ENCODE measurements at places on chromosomes 12 and 14.

GRCh38 chr14:90985601-90986242 lies 74.7 kb downstream of the RPS6KA5 start:
- DNase-seq: no peak

DNA sequence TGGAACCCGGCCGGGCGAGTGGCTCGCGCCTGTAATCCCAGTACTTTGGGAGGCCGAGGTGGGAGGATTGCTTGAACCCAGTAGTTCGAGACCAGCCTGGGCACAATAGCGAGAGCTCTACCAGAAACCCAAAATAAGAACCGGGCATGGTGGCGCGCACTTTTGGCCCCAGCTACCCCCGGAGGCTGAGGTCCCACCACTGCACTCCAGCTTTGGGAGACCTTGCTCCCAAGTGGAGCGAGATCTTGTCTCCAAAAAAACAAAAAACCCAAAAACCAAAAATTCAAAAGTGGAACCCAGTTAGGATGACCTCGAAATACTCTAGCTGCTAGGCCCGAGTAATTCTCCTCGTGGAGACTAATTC lies 769 bp upstream of the VTI1B start:
- DNase-seq: no peak

DNA sequence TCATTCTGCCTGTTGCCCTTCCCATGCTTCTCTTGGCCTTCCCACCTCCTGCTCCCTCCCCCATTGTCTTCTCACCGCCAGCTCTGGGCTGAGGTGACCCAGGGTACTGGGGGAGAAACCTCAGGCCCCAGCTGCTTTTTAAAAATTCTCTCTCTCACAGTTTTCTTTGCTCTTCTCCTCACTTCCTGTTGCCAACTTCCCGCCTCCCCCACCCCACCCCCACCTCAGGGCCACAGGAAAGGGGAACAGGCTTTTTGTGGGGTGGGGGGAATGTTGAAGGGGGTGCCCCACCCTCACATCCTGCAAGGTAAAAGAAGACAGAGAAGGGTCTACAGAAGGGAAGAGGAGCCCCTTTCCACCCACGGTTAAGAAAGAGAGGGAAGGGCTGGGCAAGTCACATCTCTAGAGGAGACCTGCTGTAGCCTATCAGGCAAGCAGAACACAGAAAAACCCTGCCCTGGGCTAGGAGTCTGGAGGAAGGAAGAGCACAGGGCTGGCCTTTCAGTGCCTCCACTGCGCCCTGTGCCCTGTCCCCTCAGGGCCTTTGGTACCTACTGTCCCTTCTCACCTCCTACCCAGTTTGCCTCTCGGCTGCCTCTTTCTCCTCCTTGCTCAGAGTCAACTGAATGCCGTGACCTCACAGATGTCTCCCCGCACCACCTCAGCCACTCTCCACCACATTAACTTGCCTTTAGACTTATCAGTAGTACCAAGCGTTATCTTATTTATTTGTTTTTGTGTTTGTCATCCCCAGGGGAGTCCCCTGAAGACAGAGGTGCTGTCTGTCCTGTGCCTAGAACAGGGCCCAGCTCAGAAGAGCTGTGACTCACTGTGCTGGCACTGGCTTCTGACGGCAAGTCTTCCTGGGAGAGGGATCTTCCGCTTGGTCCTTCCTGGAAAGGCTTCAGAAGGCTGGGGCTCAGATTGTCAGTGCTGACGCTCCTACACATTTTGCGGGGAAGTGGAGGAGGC lies 1.7 kb downstream of the ARHGAP9 start:
- no peak for DNase-seq

DNA sequence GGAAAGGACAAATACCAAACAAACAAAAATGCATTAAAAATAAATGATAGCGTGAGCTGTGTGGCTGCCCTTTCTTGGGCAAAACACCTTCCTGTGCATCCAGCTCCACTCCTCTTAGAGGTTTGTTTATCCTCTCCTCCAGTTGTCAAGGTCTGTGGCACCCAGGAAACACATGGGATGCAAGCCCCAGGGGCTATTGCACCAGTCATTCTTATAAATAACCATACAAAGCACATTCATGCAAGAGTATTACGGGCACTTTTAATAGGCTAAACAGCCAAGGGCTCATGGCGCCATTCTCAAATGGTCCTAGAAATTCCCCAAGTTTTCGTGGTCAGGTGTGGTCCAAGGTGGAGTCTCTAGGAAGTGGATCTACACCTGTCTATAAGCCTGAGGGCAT lies 257.0 kb downstream of the DPF3 start:
- no peak for DNase-seq

GRCh38 chr14:54174457-54174856 lies 217.8 kb upstream of the BMP4 start:
- DNase-seq: no peak

GRCh38 chr12:57098546-57098945 lies 9.6 kb downstream of the NAB2 start:
- no peak for DNase-seq

DNA sequence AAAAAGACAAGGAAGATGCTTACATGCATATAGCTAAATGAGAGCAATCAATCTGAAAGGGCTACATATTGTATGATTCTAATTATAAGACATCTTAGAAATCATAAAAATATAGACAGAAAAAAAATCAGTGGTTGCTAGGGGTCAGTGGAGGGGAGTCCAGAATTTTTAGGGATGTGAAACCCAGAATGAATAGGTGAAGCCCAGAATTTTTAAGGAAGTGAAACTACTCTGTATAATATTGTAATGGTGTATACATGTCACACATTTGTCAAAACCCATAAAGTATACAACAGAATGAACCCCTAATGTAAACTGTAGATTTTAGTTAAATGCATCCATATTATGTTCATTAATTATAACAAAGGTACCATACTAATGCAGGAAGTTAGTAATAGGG lies 713.2 kb downstream of the FLRT2 start:
- DNase-seq: no peak

DNA sequence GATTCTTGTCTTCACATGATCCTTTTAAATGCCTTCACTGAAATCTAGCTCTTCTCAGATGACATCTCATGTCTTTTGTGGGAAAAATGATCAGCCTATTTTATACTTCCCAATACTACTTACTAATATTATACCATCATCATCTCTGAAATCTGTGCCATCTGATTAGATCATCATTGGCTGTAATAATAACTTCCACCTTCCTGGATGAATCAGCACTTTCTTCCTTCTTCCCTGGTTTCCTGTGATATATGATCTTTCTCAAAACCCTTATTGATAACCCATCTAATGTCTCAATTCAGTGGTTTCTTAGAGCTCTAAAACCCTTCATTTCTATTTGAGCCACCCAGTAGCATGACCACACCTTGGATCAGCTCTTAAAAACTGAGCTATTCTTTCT lies 30.9 kb downstream of the GPR137C start:
- DNase-seq: no peak

GRCh38 chr12:19890024-19890423 lies 450.7 kb downstream of the AEBP2 start:
- no peak for DNase-seq

GRCh38 chr14:83714151-83714550 lies 1815.8 kb upstream of the FLRT2 start:
- DNase-seq: no peak

DNA sequence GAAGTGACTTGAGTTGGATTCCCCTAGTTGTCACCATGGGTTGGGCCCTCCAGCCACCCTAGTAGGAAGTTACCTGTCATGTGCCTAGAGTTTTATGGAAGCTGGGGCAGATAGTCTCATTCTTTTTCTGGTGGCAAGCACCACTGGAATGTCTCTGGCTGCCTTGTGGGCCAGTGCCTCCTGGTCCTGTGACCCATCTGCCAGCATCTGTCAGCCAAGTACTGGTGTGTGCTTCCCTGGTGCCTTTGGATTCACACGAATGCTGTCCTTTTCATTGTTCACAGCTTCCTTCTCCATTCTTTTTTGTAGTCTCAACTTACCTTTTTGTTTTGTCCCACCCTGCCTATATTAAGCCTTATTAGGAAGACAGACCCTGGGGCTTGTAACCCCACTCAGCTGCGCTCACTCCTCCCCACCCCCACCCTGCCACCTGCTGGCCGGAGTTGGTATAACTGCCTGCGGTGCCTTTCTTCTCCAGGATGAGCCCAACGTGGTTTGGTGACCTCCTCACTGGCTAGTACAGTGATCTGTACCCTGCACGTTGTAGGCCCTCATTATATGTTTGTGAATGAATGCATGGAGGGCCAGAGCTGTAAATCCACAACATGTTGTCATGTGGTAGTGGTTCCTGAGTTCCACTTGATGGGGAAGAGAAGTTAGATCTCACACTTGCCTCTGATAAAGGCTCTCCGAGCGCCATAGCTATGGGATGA lies 125.7 kb downstream of the TSPAN9 start:
- DNase-seq: no peak

GRCh38 chr14:78010688-78011087 lies 159.5 kb upstream of the NRXN3 start:
- no peak for DNase-seq

GRCh38 chr14:59919570-59920377 lies at the start of gene LRRC9:
Gene LRRC9, plus strand, starts transcription at chr14:59920144.
- DNase-seq: peak; percentile 85

- DNase-seq: no peak
Measured at GRCh38 chr12:75977952-75978671, 53.5 kb downstream of the PHLDA1 start.

GRCh38 chr12:124768452-124769162 lies 95.1 kb downstream of the SCARB1 start:
- no peak for DNase-seq

DNA sequence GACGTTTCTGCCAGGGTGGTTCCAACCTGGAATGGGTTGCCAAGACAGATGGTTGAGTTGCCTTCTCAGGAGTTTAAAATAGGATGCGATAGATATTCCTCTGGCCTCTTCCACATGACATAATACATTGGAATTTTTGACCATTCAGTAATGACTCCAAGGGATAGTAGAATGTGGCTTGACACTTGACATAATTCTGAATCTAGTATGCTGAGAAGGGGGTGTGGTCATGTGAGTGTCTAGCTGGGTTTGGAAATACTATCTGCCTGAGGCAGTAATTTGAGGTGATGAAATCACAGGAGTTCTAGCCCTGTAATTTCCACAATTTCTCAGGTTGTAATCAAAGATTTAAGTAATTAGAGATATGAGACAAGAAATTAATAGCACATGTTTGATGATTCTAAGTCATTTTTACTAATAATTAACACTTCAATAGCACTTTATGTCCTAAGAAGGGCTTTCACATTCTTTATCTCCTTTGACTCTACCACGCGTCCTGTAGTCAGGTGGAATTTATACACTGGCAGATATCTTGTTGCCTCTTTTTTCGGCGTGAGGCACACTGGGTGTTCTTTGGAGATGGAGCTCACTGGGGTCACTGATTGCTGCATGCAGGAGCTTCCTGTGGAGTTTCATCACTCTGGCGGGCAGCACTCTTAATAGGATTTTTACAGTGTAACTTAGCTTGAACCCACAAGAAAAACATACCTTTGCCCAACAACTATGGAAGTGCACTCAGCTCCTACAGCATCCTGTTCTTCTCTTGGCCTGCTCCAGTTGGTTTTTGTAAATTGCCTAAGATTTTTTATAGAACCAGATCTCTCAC lies 3.2 kb upstream of the AMIGO2 start:
- DNase-seq: no peak

- DNase-seq: no peak
Measured at GRCh38 chr12:51023625-51024382, 2.4 kb downstream of the SLC11A2 start.

GRCh38 chr12:130145731-130146130 lies 16.5 kb upstream of the FZD10 start:
- no peak for DNase-seq

DNA sequence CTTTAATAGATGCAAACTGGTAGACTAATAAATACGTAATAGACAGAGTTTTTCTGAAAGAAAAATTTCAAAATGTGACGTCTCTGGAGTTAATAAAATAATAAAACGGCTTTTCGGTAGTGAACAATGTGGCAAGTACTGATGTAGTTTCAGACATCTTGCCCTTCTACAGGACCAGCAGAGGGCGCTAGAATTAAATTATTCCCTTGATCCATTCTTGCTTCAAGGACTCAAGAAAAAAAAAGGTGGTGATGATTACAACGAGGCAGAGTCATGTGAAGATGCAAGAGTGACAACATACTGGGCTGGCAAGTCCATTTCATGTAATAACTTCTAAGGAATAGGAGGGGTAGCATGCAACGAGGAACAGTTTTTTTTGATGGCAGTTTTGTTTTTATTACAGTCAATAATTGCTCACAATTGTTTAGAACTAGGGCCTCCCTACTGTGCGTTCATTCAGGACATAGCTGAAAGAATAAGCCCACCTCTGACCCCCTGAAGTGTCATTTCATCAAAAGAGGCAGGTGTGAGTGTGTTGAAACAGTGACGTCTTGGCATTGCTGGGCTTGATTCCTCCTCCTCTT lies 101.0 kb upstream of the GZMB start:
- no peak for DNase-seq

GRCh38 chr14:26255213-26255612 lies 342.6 kb downstream of the NOVA1 start:
- DNase-seq: no peak

- DNase-seq: no peak
Measured at GRCh38 chr12:128784030-128784760, 39.6 kb downstream of the SLC15A4 start.

GRCh38 chr12:28025821-28026505 lies 53.4 kb upstream of the PTHLH start:
- no peak for DNase-seq

- DNase-seq: no peak
Measured at GRCh38 chr12:54385251-54385914, 850 bp upstream of the ZNF385A start.

- no peak for DNase-seq
Measured at GRCh38 chr12:5027046-5027821, 16.4 kb upstream of the KCNA5 start.

- no peak for DNase-seq
Measured at GRCh38 chr14:21703357-21704326, 30.0 kb upstream of the OR4E1 start.

- no peak for DNase-seq
Measured at GRCh38 chr12:47224563-47225133, 144.9 kb upstream of the AMIGO2 start.

GRCh38 chr12:68867606-68868005 lies 59.6 kb downstream of the MDM2 start:
- no peak for DNase-seq

GRCh38 chr14:103646189-103646588 lies 17.2 kb downstream of the KLC1 start:
- no peak for DNase-seq

DNA sequence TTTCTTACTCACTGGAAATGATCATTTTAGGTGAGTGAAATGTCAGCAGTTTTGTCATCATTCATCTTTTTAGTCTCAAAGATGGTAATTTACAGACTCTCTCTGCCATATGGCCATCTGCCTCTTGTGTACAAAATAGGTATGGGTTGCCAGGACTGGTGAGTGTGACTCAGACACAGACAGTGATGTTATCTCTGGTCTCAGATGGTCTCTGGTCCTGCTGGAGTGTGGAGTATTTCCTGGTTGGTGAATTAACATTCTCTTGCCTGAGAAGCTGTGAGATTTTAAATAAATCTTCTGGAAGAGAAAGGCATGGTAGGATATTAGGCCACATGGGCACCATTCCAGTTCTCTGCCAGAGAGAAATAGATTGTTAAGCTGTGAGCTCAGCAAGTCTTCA lies 207.0 kb downstream of the ATP23 start:
- DNase-seq: no peak

GRCh38 chr12:131385313-131386166 lies 325.4 kb upstream of the SFSWAP start:
- DNase-seq: no peak

GRCh38 chr14:93720076-93720815 lies 68.0 kb downstream of the PRIMA1 start:
- DNase-seq: peak; percentile 56

- DNase-seq: no peak
Measured at GRCh38 chr12:65536876-65537681, 258.6 kb downstream of the MSRB3 start.

Data from type B pancreatic cell (in vitro differentiated cells).